ENCODE measurements at places on chromosomes 5 and 9.
A peak's percentile ranks its signal among the peaks of the same experiment; 100 is the strongest.

GRCh38 chr9:1046639-1047572 lies 3.3 kb upstream of the DMRT2 start:
- no peak for DNase-seq

GRCh38 chr5:133354323-133355185 lies 257.8 kb downstream of the FSTL4 start:
- no peak for DNase-seq

- no peak for DNase-seq
Observed at GRCh38 chr5:5711112-5711511, 288.6 kb downstream of the ICE1 start.

- DNase-seq: no peak
Observed at GRCh38 chr5:35145691-35146317, 84.5 kb downstream of the PRLR start.

- DNase-seq: no peak
Observed at GRCh38 chr5:96875791-96876291, 459 bp upstream of the ERAP2 start.

- DNase-seq: no peak
Observed at GRCh38 chr9:34098307-34098706, 28.2 kb downstream of the DCAF12 start.

DNA sequence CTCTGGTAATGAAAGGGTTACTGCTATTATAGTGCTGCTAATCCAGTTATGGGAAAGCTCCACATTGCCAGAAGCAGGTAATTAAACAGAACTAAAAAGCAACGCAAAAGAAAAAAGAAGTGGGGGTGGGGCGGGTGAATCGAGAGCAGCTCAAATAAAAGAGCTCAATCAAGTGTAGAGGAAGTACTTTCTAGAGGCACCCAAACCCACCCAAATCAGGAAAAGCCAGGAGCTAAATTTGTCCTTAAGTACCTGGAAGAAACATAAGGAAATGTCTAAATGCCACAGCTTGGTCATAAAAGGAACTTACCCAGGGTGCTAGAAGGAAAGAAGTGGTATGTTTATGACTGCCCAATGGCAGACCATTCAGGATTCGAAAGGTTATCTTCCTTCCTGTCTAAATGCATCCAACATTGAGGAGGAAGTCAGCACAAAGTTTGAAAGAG lies 2.4 kb upstream of the RNF145 start:
- DNase-seq: no peak

DNA sequence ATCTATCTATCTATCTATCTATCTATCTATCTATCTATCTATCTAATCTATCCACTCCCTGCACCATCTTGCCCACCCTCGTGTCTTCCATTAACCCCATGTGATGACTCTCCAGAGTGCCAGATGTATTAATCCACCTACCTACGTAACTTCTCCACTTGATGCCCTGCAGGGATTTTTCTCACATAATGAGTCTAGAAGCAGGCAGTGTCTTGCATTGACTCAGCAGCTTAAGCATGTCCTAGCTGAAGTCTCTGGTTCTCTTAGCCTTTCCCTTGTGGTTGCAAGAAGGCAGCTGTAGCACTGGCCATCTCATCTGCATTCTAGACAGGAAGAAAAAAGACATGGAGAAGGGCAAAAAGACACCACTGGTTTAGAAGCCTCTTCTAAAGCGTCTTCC lies 96.7 kb upstream of the ALDH1B1 start:
- DNase-seq: no peak

- no peak for DNase-seq
Observed at GRCh38 chr9:95561913-95562312, 45.1 kb upstream of the PTCH1 start.

GRCh38 chr5:175691761-175692160 lies 33.9 kb downstream of the HRH2 start:
- no peak for DNase-seq

DNA sequence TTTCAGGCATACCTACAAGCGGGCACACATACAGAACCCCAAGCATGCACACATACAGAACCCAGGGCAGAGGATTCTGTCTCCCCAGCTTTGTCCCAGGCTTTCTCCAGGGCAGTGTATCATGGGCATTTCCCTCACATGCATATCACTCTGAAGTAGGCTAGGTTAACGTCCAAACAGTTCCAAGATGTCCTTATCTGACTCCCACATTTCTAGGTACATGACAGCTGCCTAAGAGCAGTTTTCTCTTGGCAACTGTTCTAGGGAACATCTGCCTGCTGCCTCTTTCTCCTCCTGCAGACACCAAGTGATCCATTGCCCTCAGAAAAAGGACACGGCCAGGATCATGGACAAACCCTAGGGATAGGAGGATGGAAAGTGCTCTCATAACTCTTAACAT lies 84.9 kb upstream of the NR3C1 start:
- no peak for DNase-seq

GRCh38 chr5:154714266-154714986 lies 40.8 kb upstream of the LARP1 start:
- peak; percentile 55 for DNase-seq

DNA sequence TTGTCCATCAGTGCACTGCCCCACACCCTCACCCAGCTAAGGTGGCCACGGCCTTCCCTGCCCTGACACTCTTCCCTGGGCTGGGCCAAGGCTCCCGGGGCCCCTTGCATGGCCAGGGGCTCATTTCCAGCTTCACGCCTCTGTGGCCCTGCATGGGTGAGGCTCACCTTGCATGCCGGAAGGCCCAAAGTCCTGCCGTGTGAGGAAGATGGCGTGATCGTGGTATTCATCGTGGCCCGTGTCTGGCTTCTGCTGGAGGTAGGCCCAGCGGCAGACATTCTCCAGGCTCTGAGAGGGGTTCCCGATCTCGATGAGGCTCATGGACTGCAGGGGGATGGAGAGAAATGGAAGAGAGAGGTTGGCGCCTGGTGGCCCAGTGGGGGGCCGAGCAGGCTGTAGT lies 98.4 kb downstream of the ZNF354C start:
- no peak for DNase-seq

DNA sequence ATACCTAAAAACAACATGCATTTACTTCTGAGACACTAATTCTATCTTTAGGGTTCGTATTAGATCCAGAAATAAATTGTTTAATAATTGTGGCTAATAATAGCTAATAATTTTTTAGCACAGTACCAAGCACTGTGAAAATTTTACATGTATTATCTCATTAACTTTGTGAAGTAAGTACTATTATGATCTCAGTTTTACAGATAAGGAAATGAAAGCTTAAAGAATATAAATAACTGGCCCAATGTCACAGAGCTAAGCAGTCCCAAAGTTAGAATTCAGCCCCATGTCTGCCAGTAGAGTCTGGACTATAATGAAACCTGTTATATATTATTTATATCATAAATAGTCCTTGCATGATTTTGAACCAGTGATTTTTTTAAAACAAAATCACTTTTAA lies 163.3 kb downstream of the NIPBL start:
- DNase-seq: no peak

DNA sequence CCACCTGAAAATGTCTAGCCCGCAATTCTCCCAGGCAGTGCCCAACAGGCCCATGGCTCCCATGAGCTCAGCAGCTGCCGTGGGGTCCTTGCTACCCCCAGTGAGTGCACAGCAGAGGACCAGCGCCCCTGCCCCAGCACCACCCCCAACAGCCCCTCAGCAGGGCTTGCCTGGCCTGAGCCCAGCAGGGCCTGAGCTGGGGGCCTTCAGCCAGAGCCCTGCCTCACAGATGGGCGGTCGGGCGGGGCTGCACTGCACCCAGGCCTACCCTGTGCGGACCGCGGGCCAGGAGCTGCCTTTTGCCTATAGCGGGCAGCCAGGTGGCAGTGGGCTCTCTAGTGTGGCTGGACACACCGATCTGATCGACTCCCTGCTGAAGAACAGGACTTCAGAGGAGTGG lies 19.3 kb upstream of the LTC4S start:
- no peak for DNase-seq

- DNase-seq: no peak
Observed at GRCh38 chr5:12614608-12615007, 710.4 kb upstream of the CTNND2 start.

DNA sequence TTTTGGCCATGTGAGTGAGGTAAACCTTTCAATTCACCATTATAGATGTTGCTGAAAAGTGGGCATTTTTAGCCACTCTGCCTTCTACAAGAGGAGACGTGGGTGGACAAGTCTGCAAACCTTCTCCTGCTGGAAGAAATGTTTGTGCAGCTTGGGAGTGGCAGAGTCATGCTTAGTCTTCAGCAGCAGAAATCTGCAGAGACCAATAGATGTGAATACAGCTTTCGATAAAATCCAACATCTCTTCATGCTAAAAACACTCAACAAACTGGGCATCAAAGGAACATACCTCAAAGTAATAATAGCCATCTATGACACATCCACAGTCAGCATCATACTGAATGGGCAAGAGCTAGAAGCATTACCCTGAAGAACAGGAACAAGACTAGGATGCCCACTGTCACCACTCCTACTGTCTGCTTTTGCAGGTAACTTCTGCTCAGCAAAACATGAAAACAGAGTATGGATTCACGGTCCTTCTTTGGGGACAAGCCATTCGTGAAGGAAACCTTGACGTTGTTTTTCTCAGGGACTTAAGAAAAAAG lies 91.3 kb downstream of the RALGPS1 start:
- DNase-seq: no peak

GRCh38 chr9:135888126-135888765 lies 19.1 kb downstream of the CAMSAP1 start:
- no peak for DNase-seq

GRCh38 chr5:90767710-90768109 lies 209.1 kb downstream of the ADGRV1 start:
- no peak for DNase-seq

DNA sequence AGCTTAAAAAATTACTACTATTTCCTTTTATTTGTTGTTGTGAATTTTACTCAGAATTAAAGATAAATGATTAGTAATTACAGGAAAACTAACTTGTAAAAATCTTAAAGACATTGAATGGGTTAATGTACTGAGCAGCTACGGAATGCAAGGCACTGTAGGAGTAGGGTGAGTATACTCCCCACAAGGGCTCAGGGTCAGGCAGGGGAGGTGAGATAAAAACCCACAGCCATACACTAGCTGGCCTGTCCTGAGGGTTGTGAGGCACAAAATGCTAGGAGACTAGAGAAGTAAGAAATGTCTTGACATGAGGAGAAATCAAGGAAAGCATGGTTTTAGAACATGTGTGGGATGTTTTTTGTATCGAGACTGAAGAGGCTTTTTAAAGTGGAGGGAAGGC lies 13.4 kb downstream of the ZBED3 start:
- DNase-seq: peak; percentile 18

GRCh38 chr9:107816561-107817021 lies 327.0 kb upstream of the KLF4 start:
- no peak for DNase-seq

DNA sequence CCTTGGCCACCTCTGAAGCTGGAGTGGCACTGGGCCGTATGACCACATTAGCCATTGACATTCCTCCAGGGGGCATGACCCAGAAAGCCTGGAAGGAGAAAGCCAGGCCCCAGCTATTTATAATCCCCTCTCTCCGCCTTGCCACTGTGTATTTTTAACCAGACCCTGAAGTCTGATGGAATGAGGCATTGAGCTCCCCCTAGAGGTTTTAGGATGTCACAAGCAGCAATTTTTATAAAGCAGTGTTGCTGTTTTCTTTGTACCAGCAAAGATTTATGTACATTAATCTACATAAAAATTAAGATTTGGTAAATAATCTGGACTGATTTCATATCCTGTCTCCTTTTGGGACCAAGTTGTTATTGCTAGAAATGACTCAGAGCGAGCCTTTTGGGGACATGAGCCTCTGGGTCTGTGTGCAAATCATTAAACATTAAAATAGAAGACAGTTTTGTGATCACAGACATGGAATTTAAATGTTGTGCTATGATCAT lies 127.1 kb downstream of the TRIO start:
- DNase-seq: peak; percentile 79

DNA sequence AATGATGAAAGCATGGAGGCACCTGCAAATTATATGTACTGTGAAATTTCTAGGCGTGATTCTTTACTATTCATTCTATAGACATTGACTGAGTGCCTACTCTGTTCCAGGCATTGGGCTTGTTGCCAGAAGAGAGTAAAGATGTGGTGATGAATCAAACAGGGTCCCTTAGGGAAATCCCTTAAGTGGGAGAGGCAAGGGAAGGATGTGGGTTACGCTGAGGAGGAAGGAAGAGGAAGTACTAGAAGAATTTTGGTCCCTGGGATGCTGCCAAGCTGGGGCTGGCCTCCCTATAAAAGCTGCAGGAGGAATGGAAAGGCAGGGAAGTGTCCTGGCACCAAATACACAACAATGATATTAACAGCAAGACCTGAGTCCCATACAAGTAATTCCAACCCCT lies 76.7 kb upstream of the SPOCK1 start:
- DNase-seq: peak; percentile 59

DNA sequence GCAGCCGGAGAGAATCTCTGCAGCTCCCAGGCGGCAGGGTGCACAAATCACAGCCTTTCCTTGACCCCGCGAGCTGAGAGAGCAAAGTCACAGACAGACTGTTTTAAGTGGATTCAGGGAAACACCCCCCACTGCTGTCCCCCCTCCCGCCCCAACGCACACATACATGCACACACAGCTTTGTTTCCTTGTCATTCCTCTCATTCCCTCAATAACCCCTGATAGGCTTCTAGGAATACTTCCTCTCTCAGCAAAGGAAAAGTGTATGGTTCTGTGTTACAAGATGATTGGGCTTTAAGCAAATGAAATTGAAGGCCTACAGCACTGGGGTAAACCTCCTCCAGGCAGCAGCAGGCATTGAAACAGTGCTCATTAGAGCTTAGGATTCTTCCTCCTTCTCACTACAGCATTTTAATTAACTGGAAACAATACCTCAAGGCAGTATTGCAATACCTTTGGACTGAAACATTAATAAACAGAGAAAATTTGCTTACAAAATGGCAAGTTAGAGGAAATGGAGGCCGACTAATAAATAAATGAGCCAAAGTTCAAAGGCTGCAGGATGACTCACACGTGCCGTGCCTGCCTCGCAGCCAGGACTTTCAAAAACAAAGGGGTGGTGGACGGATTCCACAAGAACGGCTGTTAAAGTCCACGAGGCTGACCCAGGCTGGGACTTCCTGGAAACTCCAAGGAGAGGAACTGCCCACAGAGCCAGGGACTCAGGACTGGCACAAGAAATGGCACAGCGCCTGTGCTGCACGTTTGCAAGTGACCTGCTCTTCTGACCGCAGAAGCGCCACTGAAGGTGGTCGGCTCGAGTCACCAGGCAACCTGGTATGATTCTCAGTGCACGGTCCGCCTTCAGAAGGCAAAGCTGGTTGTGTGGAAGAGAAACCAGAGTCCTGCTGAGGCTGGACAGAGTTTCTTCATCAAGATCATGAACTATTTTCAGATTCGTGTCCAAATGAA lies 236.2 kb downstream of the SYK start:
- peak; percentile 86 for DNase-seq
